Heart left ventricle (tissue), 16 donors: ENCODE measurements at places on chromosomes 11 and 22.
A peak's percentile ranks its signal among the peaks of the same experiment; 100 is the strongest.

GRCh38 chr22:17235149-17235655, 16.0 kb upstream of the ADA2 start:
- no peak for DNase-seq

- no peak for DNase-seq
Observed at GRCh38 chr11:64724863-64725532, 2.0 kb upstream of the NRXN2 start.

DNA sequence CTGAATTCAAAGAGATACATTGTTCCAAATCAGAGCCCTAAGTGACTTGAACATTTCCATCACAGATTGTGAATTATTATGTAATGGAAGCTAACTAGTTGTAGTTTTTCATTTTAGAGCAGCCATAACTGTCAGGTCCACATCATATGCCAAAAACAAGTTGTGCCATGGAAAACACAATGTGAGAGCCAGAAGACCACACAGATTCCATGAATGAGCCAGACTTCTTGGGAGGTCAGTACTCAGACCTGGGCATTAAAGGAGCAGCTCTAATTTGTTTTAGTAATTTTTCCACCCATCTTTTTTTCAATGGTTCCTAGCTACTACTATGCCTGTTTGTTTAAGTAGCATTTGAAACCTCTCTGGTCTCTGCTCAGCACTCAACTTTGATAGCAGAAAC, 279.4 kb downstream of the FAT3 start:
- DNase-seq, result no peak

DNA sequence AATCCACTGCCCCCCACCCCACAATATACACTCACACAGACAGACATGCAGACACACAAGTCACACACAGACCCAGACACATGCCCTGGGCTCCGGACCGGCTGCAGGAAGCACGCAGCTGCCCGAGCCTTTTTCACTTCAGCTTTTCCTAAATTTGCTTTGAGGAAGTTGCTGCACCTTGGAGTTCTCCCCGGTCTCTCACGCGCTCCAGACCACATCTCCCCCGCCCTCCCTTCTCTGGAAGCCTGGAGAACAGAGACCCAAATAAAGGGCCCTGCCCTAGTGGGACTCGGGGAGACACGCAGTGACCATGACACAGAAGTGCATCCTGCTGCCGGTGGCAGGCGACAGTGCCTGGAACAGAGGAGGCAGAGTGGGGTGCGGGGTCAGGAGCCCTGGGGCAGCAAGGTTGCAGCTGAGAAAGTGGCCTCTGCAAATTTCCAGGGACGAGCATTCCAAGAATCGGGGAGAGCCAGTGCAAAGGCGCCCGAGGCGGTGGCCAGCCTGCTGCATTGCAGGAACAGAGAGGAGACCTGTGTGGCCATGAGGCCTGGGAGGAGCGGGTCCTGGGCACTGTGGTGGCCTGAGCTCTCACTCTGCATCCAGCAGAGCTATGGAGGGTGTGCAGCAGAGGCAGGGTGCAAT, 19.1 kb downstream of the RPL3 start:
- peak; percentile 65 for DNase-seq

- DNase-seq, result no peak
Observed at GRCh38 chr11:121035780-121036179, 11.9 kb downstream of the TBCEL start.

GRCh38 chr11:113736323-113736722, 30.2 kb upstream of the TMPRSS5 start:
- DNase-seq, result no peak
